ENCODE measurements at places on chromosomes 1 and 21.

DNA sequence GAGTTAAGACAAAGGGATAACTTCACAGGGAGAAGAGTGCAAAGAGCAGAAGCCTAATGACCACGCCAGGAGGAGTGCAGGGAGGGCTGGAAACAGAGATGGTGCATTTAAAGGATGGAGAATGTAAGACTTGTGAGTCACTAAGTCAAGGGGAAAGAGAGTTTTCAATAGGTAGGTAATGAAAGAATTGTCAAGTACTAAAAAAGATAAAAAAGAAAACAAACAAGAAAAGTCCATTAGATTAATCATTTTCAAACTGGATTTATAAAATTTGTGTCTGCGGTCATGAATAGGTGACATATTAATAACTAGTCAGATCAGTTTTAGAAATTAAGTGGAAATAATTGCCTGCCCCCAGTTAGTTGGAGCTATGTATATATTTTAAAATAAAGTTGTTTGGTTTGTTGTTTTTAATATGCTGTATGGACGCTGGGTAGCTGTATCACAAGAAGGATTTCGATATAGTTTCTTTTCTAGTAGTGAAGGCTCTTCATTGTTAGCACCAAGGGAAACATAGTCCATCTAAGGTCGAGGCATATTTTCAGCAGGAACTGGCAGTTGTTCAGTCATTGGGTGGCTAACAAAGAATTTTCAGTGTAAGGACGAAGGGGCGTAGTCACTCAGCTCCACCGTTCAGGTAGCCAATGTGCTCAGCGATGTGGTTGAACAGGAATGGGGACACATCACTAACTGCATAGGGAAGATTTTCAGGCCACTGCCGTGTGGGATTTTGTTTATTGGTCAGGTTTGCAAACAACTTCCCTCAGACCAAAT, 203.0 kb downstream of the TGFB2 start:
- DNase-seq: no peak

GRCh38 chr1:96979304-96980268, 258.0 kb downstream of the PTBP2 start:
- DNase-seq: no peak

DNA sequence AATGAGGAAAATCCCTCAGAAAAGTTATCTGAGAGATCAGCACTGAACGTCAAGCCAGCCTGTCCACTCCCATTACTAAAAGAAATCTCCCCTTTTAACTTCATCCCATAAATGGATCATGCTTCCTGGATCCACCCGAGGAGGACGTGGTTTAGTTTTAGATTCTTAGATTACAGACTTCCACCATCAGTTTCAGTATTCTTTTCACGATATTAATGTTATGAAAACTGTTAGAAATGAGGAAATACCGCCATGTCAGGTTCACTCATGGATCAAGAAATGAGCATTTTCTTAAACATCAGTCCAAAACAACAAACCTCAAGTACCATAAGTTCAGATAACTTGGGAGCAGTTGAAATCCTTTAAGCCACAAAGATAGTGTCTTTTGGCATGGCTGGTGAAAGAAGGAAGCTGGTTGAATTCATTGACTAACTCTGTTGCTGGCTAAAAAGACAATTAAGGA, 49.8 kb downstream of the NFIA start:
- no peak for DNase-seq

- no peak for DNase-seq
Measured at GRCh38 chr1:157595356-157595755, 2.5 kb downstream of the FCRL4 start.

- DNase-seq: no peak
Measured at GRCh38 chr1:66371233-66372005, 162.5 kb upstream of the SGIP1 start.

DNA sequence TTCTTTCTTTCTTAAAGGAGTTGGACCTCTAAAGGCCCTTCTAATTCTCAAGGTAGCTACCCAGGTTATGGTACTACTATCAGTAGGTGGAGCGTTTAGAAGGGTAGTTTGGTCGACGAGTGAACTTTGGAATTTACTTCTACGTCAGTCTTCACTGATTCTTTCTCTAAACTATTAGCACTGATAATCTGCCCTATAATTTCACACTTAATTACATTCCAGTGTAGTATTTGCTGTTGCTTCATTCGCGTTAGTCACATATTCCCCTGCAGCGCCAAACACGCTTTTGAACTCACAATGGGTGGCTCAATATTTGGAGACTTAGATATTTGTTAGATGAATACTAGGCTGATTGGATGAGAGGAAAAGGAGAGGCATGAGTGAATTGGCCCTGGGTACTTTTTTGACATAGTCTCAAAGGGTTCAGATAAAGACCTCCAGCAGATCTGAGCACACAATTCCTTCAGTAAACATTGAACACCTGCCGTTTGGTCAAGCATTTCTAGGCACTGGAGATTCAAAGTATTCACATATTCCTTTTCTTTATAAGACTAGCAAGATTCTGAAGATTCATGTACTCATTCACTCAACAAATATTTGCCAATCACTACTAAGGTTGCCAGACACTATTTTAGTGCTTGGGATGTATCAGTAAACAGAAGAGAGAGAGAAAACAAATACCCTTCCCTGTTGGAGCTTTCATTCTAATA, 929 bp upstream of the FOXJ3 start:
- no peak for DNase-seq

- no peak for DNase-seq
Measured at GRCh38 chr21:30153697-30154340, 12.8 kb downstream of the CLDN17 start.

DNA sequence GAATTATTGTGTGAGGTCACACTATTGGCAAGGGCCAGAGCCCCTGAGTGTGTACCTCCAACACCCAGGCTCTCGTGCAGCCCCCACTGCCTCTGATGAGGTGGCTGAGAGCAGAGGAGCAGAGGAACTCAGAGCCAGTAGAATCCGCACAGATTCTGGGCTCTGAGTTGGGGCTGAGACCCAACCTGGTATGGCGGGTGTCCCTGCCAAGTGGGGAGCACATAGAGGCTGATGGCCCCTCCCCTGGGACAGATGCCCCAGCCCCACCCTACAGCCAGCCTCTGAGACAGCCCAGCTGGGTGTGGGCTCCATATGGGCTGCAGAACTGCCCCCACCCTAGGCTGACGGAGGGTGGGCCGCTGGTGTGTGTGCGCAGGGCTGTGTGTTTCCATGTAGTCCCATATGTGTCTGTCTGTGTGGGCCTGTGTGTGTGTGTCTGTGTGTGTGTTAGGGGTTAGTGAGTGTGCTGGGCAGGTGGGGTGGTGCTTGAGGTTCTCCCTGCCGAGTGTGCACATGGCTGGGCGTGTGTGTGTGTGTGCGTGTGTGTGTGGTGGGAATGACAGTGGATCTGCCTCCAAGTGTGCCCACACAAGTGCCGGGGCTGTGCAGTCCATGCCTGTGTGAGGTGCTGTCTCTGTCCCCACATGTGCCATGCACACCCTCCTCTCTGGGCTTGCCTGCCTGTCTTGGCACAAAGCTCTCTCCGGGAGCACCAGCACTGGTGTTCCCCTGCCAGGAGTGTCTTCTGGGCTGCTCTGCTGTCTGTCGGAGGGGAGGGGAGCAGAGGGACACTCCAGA, 24.4 kb downstream of the FOXO6 start:
- DNase-seq: no peak

DNA sequence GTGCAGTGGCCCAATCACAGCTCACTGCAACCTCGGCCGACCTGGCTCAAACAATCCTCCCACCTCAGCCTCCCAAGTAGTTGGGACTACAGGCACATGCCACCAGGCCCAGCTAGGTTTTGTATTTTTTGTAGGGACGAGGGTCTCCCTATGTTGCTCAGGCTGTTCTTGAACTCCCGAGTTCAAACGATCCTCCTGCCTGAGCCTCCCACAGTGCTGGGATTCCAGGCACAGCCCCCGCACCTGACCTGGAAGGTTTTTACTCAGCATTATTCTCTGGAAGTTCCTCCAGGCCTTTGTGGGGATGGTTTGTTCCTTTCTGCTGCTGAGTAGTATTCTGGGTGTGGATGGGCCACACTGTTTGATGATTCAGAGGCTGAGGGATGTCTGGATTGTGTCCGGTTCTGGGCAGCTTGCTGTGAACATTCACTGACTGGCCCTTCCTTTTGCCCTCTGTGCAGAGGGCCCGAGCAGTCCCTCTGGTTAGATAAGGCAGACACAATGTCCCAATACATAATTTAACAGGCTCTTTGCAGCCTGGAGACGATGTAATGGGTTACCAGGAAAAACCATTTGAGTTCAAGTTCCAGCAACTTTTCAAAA, 6.0 kb upstream of the TRAPPC10 start:
- DNase-seq: no peak

DNA sequence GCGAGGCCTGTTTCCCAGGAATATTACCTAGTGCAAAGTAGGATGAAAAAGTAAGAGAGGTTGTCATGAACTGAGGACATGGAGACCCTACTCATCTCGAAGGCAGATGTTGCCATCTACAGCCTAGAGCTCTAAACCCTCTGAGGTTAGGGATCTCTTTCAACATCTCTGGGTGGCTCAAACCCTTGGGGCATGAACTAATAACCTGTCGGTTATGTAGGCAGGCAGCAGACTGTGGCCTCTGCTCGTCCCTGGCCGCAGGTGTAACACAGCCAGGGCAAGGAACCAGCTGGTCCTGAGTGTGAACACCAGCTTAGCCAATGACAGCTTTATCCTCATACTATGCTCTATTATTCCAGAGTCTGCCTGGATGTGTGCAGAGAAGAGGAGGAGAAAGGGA, 13.2 kb downstream of the CAPZB start:
- DNase-seq: no peak
